ENCODE measurements at places on chromosomes 11 and 22.

DNA sequence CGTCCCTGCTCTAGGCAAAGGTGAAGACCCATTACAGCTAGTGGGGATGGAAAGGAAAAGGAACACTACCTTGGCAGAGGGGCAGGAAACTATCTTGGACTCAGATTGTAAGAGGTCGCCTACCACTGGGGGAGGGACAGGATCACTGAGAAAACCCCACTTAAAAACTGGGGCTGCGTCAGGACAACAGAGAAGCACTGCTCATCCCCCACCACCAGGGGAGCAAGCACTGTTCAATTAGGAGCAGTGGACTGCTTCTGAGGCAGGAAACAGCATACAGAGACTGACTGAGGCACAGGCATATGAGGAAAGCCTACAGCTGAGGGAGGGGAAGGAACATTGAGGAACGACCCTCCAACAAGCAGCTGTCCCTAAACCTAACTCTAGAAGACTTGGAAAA is 20.8 kb upstream of the DLAT start:
- DNase-seq: no peak

DNA sequence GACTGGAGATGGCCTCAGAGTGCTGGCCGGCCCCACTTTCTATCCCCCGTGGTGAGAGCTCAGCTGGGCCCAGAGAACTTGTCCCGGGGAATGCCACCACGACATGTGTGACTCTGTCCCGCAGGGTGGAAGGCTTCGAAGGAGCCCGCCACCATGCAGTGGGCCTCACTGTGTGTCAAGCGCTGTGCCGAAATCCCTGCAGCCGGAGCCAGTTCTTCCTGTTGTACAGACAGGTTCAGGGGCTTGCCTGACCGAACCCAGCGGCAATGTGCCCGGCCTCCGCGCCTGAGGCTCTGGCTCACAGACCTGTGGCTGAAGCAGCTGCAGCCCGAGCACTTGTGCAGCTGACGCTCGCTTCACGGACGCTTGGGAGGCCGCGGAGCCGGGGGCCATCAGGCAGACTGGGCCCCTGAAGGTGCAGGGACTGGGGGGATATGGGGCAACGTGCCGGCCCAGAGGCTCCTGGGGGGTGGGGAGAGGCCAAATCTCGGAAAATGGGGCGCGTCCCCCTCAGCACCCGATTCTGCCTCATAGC is 650 bp downstream of the PPM1F start:
- DNase-seq: no peak

DNA sequence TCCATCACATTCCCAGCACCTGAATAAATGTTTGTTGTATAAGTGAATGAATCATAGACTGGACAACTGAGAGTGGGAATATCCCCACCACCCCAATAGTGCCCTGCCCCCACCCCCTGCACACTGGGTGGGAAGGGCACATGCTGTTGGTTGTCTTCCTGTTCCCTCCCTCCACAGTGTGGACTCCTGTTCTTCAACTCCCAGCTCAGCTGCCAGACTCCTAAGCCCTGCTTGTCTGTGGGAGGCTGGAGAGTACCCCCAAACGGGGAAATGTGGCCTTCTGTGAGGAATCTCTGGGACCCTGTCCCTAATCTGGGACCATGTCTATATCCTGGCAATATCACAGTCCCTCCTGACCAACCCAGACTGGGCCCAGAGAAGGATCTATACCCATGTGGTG is 5.5 kb upstream of the MYOD1 start:
- DNase-seq: no peak

- DNase-seq: no peak
Measured at GRCh38 chr11:11449327-11449726, 96.3 kb upstream of the CSNK2A3 start.
